ENCODE measurements at places on chromosomes 13 and 19. TPM values are rescaled to one million over a fixed set of nuclear protein-coding genes. Genes with fewer than 3 reads are reported as not detected.

Gene TEX101
- not detected for total RNA-seq

GRCh38 chr13:99393791-99394735 is 86.9 kb upstream of the GPR183 start:
- DNase-seq: no peak

DNA sequence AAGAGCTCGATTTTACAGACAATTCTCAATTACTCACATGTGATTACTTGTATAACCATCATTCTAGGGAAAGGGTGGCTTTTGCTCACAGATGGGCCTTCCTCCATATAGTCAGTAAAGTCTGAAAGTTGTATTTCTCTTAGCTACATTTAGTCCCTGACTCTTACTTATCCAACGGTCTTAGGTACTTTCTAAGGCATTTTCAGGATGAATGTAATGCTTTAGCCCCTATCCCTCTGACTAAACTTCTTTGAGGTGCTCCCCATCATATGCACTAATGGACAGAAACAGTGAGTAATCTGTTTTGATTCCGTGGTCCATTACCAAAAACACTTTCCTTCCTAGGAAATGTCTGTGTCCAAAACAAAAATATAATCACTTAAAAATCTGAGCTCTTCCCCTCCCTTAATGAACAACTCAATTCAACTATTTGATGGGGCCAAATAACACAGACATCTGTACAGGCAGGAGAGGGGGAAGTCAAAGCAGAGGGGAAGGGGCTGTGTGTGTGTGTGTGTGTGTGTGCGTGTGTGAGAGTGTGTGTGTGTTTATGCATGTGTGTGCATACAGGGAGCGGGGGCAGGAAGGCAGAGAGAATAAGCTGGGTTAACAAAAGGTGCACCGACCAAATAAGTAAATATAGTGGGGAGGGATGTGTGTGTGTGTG is 84.9 kb downstream of the USP12 start:
- DNase-seq: no peak

Gene ZNF791
- 27.6 TPM for total RNA-seq

- no peak for DNase-seq
Measured at GRCh38 chr13:105543742-105544141, 991.7 kb downstream of the EFNB2 start.

DNA sequence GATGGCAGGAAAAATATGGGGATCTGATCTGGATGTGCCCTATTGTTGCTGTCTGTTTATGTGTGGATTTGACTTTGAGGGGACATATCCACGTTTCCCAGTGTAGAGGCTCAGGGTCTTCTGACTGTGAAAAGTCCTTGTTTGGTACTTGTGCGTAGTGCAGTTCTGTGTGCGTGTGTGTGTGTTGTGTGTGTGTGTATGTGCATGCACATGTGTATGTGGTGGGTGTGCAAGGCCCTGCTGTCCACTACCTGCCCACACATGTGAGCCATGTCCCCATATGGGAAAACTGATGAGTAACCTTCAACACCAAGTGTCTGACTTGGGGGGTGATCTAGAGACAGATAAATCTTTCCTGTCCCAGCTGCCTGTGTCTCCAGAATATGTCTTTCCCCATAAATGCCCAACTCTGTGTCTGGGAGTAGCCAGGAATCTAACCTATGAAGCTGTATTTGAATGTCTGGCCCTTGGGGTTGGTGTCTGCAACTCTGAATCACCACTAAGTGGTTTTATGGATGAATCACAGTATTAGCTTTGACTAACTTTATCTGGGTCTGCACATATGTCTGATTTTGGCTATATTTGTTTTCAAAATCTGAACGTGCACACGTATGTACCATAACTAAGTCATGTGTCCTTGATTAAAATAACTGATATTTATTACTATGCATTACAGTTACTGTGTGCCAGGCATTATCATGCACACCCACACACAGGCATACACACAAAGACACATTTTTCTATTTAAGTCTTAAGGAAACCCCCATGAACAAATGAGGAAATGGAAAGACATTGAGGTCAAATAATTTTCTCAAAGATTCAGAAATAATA is 17.4 kb downstream of the KLK2 start:
- DNase-seq: no peak
